ENCODE measurements at places on chromosomes 7 and 10.
A peak's percentile ranks its signal among the peaks of the same experiment; 100 is the strongest.

GRCh38 chr7:11466517-11467105 lies 365.4 kb downstream of the THSD7A start:
- no peak for DNase-seq

- DNase-seq: no peak
These were observed 103.9 kb upstream of the POT1 start for GRCh38 chr7:125033506-125033905.

DNA sequence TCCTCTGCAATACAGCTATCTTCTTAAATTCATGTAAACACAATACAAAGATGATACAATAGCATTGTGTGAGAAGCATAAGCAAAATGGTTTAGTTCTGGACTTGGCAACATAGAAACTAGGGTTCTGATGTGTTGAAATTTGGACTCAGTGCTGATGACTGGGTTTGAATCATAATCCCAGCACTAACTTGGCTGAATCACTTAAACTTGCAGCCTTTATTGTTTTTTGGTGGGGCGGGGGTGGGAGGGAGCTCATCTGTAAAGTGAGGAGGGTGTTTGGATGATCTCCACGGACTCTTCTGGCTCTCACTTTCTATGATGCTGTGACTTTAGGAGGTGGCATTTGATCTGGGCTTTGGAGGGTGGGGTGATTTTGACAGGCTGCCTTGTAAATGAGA lies 158.2 kb downstream of the WNT2 start:
- DNase-seq: peak; percentile 25

- DNase-seq: no peak
These were observed 690.8 kb upstream of the FZD8 start for GRCh38 chr10:36332926-36333325.

DNA sequence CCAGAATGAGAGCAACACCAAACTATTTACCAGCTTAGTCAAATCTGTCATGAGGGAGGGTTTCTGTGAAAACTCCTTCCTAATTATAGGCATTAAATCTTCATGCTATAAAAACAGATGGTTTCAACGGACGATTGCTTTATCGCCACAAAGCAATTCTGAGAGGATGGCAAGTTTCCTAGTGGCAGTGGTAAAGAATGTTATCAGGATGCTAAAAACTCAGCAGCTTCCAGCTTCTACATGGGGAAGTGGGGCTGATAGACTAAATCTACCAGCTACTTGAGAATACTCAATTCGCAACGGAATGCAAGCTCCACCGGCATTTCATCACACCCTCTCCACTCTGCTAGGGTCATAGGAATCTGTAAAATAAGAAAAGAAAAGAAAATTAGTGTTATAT lies 41.8 kb downstream of the JCAD start:
- no peak for DNase-seq

DNA sequence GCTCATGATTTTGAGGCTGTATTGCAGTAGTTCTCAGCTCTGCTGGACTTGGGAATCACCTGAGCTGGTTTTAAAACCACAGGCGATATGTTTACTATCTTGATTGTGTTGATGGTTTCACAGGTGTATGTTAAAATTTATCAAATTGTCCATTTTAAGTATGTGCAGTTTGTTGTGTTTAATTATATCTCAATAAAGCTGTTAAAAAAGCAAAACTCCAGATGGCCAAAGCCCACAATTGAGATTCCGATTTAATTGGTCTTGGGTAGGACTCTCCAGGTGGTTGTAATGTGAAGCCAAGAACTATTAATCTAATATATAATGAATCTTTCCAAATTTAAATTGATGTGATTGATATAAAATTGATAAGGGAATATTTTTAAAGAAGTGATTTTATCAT lies 48.6 kb downstream of the NRCAM start:
- DNase-seq: no peak

- DNase-seq: no peak
These were observed 76.7 kb downstream of the IGF2BP3 start for GRCh38 chr7:23393636-23394035.

DNA sequence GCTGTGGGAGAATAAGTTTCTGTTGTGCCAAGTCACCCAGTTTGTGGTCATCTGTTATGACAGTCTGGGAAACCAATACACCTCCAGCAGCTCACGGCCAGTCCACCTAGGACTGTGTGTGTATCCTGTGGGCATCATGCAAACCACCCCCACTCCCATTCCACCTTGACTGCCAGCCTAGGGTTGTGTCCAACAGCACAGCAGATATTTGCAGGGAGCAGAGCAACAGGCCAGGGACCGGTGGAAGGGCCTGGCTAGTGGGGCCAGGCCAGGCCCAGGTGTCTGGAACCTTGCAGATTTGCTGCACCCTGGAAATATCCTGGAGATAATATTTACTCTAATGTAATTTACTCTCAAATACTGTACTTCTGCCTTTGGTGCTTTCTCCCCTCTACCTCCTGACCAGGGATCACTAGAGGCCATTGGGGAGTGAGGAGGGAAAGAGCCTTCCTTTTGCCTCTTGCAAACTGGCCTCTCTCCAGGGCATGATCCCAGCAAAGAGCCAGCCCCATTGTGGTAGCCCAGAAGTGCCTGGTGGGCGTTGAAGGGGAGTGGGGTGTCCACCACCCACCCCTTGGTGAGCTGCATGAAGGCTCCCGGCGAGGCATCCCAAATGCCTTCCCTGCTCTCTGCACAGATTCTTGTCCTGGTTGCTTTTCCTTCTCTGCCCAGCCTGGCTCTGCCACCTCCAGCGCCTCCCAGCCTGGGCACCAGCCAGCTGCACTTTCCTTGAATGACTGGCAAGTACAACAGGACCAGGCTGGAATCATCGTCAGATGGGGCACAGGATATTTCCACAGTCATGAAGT lies 15.2 kb upstream of the TPST1 start:
- no peak for DNase-seq

- DNase-seq: no peak
These were observed 175.3 kb downstream of the RAPGEF5 start for GRCh38 chr7:22181663-22182062.

GRCh38 chr10:79610601-79611191 lies at the start of gene SFTPA1:
SFTPA1 (plus strand) TSS chr10:79610939; CDS start chr10:79611826, 887 bp downstream.
- DNase-seq: no peak

GRCh38 chr10:128813574-128813973 lies 653.5 kb upstream of the MGMT start:
- no peak for DNase-seq

- no peak for DNase-seq
These were observed 53.5 kb downstream of the BMS1 start for GRCh38 chr10:42836096-42836495.

Data from kidney tubule cell (primary cell).